ENCODE measurements at places on chromosomes 5 and 9.

- DNase-seq = no peak
Measured at GRCh38 chr5:145521066-145521465, 314.1 kb downstream of the PRELID2 start.

DNA sequence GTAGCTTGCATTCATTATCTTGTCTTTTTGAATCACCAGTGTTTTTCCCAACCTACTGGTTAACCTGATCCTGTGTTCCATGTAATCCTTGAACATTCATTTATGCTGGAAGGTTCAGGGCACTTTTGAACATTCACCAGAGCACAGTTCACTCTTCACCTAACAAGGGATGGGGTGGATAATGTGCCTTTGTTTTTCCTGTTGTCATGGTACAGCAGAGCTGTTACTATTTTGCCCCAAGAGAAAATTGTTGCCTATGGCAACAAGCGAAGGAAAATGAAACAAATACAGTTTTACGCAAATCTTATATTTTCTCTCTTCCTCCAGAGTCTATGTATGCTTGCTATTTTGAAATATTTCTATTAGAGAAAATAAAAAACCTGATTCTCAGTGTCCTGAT lies 60.3 kb upstream of the RIOK2 start:
- DNase-seq = no peak

- no peak for DNase-seq
Measured at GRCh38 chr5:107950776-107951175, 280.0 kb upstream of the EFNA5 start.

GRCh38 chr5:69444127-69444754 lies 29.3 kb downstream of the MARVELD2 start:
- no peak for DNase-seq

- DNase-seq = no peak
Measured at GRCh38 chr5:172929371-172929838, 29.8 kb upstream of the RPL26L1 start.

DNA sequence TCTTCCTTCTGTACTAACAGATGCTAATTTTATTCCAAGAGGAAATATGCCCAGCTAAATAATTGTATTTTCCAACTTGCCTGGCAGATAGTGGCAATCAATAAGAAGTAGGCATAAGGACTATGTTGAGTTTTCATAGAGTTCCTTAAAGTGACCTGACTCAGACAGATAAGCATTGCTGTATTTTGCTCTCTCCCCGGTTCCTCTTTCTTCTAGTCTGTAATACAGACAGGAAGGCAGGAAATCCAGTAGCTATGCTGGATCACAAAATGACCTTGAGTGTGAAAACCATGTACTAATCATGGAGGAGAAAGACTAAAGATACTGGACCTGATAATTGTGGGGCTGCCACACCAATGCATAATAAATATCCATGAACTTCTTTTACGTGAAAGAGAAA lies 701.7 kb downstream of the CETN3 start:
- no peak for DNase-seq

DNA sequence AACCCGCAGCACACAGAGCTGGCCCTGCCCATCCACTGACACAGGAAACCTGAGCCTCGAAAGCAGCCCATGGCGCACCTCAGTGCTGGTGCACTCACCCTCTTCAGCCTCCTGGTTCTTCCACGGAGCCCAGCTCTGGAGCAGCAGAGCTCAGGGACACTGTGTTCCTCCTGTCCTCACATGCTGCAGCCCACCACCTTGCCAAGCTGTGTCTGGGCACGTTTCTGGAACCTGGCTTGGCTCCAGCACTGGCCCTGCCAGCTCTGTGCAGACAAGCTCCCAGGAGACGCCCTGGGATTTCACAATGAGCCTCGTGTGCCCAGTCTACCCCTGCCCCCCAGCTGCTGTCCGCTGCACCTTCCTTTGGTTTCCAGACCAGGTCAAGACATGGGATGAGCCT lies 119.5 kb downstream of the SYK start:
- no peak for DNase-seq

DNA sequence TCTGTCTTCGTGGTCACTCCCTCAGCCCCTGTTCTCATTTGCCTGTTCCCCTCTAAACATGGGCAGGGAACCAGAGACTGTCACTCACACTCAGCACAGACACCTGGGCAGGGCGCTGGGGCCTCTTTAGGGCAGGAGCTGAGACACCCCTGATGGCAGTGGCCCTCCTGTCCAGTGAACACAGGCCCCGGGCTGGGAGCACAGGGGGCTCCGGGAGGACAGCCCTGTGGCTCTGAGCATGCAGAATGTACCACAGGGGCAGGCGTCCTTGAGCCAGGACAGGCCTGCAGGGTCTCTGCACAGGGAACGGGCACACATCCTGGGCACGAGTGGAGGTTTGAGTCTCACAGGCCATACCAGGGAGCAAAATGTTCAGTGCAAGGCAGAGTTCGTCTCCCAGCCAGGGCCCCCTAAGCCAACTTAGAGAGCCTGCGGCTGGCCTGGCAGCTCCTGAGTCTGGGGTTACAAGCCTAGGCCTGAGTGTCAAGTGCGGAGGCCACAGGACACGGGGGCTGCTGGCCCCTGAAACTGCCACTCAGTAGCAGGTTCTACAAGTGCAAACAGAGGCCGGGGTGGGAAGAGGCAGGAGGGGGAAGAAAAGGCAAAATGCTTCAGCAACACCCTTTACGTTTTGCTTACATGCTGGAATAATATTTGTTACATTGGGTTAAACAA lies 55.9 kb upstream of the NKD2 start:
- DNase-seq = no peak

DNA sequence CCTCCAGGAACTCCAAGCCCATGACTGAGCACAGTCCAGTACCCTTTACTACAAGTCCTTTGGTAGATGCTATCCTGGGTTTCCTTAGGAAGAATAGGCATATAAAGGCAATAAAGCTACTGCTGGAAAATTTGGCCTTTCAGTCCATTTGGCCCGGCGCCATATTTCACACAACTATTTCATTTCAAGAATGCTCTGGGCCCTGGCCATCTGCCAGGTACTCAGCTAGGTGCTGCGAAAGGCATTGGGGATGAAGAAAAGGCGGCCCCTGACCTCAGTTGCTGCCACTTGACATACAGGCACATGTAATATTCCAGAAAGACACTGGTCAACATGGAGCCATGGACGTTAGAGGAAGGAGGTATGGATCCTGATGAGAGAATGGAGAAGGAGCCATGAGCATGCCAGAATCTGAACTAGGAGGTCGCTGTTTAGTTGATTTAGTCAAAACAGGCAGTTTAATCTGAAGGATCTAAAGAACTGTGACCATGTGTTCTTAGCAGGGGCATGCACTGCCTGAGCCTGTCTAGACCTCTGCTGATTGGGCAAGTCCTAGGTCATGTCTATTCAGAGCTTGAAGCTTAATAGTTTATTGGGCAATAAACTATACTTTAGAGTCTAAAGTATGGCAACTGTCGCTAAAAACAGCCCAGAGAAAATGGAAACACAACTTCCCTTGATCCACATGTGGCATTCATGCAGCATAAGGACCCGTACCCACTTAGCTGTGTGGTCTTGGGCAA lies 149.3 kb downstream of the MELK start:
- DNase-seq = peak; percentile 5

Measured in stimulated activated CD4-positive, alpha-beta T cell treated with anti-CD3 and anti-CD28 coated beads, Interleukin-15, amount 100 ng/mL, for 24 hours (primary cell).